T-helper 17 cell (primary cell): ENCODE measurements at places on chromosomes 12 and 14.

- DNase-seq, result no peak
These were observed 2.3 kb upstream of the KRT5 start for GRCh38 chr12:52522346-52523011.

- no peak for DNase-seq
These were observed 129.7 kb upstream of the GRIP1 start for GRCh38 chr12:66808606-66809005.

- no peak for DNase-seq
These were observed 30.8 kb upstream of the IFNG start for GRCh38 chr12:68190301-68190700.

DNA sequence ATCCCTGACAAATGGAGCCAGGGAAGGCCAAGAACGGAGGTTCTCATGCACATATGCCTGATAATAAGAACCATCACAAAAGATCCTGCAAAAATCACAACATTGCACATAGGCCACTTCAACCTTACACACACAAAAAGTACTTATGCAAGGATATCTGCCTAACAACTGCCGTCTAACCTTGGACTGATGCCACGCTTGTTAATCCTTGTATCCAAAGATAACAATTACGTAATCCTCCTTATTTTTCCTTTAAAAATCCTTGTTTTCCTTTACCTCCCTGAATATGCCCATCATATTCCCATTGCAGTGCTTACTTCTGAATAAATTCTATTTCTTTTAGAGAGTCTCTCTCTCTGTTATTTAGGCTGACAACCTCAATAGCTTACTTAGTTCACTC, 59.5 kb downstream of the TMEM116 start:
- no peak for DNase-seq

GRCh38 chr12:83630526-83630925, 943.8 kb downstream of the TMTC2 start:
- DNase-seq, result no peak
